Fibroblast of the conjunctiva (primary cell): ENCODE measurements at places on chromosomes 2 and 18.
A peak's percentile ranks its signal among the peaks of the same experiment; 100 is the strongest.

- DNase-seq = no peak
These were observed 186.4 kb downstream of the PIK3C3 start for GRCh38 chr18:42141439-42141838.

- DNase-seq = no peak
These were observed 77.7 kb upstream of the IGFBP5 start for GRCh38 chr2:216773072-216773471.

- no peak for DNase-seq
These were observed 58.9 kb downstream of the TET3 start for GRCh38 chr2:74043345-74044329.

GRCh38 chr2:38060236-38061018, 15.5 kb downstream of the CYP1B1 start:
- DNase-seq = no peak

DNA sequence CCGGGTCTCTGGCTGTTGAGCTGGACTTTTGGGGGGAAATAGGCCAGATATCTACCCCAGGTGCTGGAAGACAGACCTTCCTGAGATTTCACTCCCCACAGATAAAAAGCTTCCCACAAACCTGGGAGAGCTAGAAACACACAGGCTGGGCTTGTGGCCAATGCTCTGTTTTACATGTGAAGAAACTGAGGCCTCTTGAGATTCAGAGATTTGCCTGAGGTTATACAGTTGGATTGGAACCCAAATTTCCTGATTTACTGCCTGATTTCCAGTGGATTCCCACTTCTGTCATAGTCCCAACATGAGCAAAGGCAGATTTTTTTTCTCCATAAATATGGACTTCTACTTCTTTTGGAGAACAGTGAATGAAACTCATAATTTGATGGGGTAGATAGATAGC, 360.2 kb downstream of the SETBP1 start:
- DNase-seq = no peak

- no peak for DNase-seq
These were observed 116.1 kb downstream of the TWIST2 start for GRCh38 chr2:238963971-238964328.

GRCh38 chr2:85781013-85781332, 27.2 kb downstream of the ATOH8 start:
- no peak for DNase-seq

DNA sequence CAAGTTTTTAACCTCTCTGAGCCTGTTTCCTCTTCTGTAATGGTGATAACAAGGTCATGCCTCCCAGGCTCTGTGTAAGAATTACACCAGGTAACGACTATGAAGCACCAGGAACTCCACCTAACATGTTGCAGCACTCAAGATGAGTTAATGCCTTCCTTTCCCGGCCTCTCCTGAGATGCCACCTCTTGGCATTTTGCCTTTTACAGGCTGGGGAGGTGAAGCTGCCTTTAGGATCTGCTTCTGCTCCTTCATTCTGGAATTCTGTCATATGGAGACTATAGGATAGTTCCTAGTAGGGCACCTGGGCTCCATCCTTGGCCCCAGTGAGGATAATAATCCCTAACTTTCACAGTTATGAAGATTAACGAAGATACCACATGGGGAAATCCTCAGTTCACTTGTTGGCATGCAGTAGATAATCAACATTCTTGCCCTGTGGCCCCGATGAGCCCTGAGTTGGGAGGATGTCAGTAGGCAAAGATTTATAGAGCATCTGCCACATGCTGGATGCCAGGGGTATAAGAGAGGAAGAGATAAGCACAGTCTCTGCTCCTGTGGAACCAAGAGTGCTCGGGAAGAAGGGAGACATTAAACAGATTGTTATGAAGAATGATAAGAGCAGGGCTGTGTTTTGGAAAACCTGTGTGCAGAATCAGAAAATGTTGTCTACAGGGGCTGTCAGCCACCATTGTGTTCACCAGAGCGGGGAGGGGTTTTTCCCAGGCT, 43.9 kb upstream of the KCNF1 start:
- DNase-seq = no peak

GRCh38 chr18:48953104-48953706, 2.4 kb upstream of the SMAD7 start:
- DNase-seq = no peak

- DNase-seq = no peak
These were observed 826.8 kb downstream of the TRIB2 start for GRCh38 chr2:13543550-13543949.

DNA sequence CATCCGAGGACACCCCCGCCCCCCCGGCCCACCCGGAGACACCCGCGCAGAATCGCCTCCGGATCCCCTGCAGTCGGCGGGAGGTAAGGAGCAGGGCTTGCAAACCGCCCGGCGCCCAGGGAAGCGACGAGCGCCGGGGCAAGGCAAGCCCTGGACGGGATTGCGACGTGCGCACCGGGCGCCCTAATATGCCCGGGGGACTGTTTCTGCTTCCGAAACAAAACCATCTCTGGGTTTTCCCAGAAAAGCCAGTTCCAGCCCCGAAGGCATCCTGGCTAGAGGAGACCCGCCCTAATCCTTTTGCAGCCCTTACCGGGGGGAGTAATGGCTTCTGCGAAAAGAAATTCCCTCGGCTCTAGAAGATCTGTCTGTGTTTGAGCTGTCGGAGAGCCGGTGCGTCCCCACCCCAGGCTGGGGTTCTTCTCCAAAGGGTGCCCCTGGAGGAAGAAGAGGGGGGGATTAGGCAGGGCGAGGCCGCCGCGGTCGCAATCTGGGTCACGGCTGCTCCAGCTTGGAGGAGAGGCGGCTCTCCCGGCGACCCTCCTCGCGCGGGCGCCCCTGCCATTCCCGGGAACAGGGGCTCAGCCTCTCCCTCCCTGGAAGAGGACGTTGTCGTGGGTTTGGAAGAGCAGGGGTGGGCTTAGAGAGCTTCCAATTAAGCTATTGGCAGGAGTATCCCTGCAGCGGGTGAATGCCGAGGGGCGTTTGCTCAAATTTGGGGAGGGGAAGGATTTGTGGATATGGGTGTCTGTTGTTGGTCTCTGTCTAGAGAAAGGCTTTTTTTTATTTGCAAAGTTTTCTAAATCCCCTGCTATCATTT, 521 bp downstream of the MYCN start:
- DNase-seq = no peak

DNA sequence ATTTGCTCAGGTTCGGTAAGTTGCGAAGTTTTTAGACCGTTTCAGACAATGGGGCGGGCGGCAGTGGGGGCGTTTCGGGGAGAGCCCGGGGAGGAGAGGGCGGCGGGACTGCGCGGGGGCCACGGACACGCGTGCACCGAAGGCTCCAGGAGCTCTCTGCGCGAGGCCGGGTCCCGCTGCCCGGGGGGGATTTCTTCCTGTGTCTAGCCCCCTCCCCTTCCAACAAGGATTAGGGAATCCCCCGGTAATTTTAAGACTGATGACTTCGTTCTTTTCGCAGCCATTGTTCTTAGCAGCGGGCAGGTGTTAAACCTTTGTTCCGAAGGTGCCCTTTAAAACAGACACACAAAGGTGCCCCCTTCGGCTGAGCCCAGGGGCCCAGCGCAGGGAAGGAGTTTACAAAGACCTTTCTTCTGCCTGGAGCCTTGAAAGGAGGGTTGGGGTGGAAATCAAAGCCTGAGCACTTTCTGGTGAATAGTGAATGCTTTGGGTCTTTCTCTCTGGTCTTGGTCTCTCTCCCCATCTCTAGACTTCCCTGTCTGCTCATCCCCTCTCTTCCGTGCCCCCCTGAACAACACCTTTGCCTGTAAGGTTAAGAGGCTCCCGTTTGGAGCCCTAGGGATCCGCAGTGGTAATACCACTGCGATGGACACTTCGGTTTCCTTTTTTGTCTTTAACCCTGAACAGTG, 2.1 kb downstream of the TRIB2 start:
- DNase-seq = no peak

- DNase-seq = no peak
These were observed 174.6 kb downstream of the THADA start for GRCh38 chr2:43421194-43421593.

DNA sequence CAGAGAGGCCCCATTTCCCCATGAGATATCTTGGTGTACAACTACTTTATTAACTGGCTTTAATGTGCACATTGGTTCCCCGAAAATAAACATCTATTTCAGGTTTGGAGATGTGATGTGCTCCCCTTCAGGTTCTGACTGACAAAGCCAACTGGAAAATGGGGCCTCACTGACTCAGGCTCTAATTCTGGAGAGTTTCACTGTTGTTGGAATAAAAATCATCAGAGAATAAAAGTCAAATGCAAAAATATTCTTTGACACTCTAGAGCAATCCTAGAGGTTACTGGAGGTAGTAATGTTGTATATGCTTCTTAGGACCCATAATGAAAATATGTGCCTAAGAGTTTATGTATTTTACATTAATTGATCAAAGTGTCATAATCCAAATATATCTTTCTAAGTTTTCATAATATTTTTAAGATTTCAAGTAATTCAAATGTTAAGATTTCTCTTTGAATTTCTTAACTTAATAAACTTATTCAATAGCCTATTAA, 189.9 kb upstream of the COL3A1 start:
- DNase-seq = no peak

DNA sequence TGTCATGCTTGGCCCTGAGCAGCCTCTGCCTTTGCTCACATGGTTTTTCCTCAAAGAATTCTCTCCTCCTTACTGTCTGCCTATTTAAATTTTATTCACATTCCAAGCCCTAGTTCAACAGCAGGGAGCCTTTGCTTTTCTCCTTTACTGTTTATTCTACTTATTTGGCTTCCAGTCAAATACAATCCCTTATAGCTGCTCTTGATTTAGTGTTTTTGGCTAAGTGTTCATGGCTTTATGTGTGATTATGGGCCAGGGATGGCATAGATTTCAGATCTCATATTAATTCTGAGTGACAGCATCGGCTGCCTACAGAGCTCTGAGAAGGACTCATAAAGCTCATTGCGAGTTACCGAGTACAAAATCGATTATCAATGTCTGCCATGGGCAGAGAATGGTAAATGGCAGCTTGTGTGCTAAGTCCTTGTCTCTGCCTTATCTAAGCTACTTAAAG, 106.7 kb downstream of the METTL8 start:
- DNase-seq = no peak

DNA sequence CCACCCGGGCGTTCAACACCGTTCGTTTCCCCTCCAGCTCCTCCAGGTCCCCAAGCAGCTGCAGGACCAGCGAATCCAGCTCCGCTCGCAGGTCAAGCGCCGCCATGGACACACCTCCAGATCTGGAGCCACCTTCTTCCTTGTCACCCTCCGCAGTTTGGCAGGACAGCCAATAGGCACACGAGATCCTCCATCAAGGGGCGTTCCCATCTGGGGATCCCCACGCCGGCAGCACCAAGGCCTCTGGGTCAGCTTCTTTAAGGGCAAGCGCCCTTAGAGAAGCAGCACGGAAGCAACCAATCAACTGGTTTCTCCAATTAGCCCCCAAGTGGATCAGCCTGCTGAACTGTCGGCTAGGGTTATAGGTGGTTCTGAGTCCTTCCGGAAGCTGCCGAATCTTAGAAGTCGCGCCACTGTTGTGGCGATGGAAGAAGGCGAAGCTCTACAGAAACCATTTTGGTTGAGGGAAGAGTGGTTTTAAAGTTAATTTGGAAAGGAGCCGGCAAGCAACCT, 621 bp upstream of the IMP4 start:
- peak; percentile 90 for DNase-seq

- no peak for DNase-seq
These were observed 396.0 kb upstream of the SMIM21 start for GRCh38 chr18:75823471-75823870.
